Effector memory CD4-positive, alpha-beta T cell (primary cell): ENCODE measurements at places on chromosomes 6 and 20.

- no peak for DNase-seq
These were observed 21.9 kb downstream of the NEDD9 start for GRCh38 chr6:11210386-11211138.

GRCh38 chr6:84916704-84917103, 152.3 kb upstream of the TBX18 start:
- no peak for DNase-seq

DNA sequence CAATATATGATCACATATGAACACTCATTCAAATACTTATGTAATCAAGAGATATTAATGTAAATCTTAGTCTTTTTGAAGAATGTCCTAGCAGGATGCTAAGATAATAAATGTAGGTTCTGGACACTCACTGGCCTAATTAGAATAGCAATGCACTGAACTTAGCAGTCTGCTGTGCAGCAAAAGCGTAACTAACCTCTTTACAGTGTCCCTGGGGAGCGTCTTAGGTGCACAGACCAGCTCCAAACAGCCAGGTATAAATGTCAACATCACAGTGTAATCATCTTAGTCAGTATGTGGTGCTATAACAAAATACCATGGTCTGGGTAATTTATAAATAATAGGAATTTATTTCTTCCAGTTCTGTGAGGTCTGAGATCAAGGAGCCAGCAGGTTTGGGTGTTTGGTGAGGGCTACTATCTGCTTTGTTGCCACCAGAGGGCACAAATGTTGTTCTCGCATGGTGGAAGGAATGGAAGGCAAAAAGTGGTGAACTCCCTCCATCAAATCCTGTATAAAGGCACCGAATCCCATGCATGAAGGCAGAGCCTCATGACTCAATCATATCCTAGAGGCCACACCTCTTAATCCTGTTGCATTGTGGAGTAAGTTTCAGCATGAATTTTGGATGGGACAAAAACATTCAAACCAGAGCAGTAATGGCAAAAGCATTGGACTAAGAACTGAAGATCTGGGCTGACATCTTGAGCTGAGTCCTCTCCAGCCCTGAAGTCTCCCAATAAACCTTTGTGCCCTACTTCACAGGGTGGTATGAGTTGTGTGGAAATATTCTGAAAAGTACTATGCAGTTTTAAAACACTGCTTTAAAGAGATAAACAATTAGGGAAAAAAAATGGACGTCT, 41.8 kb upstream of the FOXO3 start:
- no peak for DNase-seq

- no peak for DNase-seq
These were observed 8.9 kb upstream of the SNAP91 start for GRCh38 chr6:83717809-83718208.

DNA sequence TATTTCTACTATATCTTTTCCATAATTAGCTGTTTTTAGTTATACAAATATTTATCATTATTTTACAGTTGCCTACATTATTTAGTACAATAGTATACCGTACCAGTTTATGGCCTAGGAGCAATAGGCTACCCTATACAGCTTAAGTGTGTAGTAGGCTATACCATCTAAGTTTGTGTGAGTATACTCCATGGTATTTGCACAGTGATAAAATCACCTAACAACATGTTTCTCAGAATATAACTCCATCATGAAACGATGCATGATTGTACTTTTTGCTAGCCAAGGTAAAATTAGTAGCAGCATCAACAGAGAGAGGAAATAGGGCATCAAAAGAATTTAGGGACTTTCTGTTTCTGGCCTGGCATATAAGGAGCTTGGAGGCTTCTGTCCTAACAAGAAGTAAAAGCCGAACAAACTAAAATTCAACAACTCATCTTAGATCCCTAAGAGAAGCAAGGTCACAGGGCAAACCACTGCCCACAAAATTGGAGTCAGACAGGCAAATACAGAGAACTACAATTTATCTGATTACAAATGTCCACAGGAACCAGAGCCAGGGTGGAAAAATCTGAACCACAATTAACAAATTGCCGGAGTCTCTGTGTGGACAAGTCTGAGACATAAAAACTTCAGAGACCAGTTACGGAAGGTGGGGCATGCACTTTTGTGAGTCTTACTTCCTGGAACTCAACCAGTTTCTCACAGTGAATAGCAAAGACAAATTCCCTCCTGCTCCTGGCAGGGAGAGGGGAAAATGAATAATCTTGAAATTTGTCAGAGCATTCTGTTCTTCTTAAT, 671.4 kb downstream of the RFPL4B start:
- no peak for DNase-seq

GRCh38 chr6:30877419-30878262, 6.7 kb upstream of the DDR1 start:
- DNase-seq = peak; percentile 47

GRCh38 chr6:13478525-13478966, 8.9 kb downstream of the GFOD1 start:
- DNase-seq = no peak

DNA sequence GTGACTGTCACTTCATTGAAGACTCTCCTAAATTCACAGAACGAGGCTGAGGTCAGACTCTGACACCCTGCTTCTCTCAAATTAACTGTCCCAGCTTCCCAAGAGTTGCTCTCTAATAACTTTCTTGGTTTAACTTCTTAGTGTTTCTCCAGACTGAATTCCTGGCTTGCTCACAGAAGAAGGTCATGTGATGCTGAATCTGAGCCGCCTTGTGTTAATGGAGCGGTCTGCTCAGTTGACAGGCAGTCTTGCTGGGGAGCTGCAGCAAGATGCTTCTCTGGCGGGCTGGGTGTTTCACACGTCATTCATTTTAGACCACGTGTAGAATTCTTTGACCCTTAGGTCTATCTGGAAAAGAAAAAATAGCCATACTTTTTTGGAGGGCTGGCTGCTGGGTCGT, 107.3 kb downstream of the FOXO3 start:
- DNase-seq = no peak

GRCh38 chr20:34299556-34300255, 3.4 kb downstream of the AHCY start:
- no peak for DNase-seq

DNA sequence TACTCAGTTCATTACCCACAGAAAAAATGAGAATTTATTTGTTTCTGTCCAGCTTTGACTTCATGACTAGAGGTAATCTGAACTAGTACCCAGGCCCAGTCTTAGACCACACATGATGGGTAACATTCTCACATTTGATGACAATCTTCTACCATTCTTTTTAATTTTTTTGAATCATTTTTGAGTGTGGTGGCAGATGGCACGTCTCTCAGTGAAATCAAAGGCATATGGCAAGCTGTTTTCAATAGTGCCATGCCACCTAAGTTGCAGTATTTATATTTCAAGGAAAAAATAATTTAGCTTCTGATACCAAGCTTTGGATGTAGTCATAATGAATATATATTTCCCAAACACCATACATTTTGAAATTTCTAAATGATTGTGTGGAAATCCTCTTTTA, 88.8 kb upstream of the HS3ST5 start:
- no peak for DNase-seq

DNA sequence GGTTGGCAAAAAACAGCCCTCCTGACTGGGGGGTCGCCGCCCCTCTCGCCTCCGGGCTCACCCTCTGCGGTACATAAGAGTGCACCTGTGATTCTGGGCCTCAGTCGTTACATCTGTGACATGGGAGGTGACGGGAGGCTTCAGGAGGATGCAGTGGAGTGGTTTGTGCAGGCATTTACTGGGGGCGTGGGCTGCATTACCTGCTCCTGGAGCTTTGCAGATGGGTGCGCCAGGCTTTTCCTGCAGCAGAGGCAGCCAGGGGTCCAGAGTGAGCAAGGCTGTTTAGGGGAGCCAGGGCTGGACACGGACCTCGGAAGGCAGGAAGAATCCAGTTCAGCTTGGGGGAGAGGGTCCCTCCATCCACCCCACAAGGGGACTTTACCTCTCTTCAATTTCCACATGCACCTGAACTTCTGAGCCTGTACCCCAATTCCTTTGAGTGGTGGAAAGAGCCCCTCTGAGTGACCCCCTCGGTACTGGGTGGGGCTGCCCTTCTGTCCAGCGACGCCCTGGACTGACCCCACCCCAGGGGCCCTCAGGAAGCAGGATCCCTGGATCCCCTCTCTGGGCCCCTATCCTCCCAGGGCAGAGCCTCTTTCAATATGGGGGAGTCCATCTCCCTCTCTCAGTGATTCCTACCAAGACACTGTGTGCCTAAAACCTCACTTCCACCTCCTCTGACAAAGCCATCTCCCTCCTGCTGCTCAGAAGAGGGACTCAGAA, 134.0 kb downstream of the TAF4 start:
- DNase-seq = no peak

GRCh38 chr6:157110607-157111006, 212.7 kb downstream of the TMEM242 start:
- DNase-seq = no peak

GRCh38 chr20:11919581-11919980, 1.9 kb downstream of the BTBD3 start:
- no peak for DNase-seq

DNA sequence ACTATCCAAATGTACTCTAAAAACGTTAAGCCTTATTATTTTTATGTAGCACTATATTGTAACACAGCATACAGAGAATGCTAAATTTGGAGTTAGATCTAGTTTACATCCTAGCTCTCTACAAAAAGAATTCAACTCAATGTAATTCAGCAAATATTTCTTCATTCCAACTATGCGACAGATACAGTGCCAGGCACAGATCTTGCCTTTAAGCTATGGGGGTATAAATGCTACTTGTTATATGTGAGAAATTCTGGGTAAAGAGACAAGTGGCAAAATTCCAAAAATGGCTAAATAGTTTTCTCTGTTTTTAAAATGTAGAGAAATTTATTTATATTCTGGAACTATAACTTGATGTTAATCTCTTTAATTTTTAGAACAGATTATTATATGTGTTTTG, 63.2 kb downstream of the SEL1L2 start:
- DNase-seq = no peak

DNA sequence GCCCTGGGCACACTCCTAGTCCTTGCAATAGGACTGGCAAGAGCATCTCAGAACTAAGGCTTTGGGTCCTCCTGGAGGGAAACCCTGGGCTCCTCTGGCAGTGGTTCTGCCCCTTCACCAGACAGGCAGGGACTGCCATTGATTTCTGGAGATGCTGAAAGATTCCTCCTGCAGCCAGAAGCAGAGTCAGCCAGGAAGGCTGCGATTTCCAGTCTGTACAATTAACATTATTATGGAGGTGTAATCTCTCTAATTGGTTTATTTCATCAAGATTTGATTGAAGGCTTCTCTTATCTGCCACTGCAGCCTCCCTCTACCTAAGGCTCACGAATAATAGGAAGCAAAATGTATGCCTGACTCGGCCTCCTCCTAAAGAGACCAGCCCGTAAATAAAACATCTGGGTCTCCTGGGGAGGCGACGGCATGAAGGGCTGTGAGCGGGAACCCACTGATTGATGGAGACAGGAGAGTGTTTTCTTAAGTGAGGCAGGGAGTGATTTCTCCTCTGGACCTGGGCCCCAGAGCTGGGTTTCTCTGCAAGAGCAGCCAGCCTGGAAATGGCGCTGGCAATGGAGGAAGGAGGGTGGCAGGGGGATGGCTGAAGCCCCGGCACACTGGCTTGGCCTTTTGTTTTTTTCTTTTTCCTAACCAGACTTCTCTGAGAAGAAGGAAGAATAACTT, 689.6 kb downstream of the DHX35 start:
- DNase-seq = no peak

DNA sequence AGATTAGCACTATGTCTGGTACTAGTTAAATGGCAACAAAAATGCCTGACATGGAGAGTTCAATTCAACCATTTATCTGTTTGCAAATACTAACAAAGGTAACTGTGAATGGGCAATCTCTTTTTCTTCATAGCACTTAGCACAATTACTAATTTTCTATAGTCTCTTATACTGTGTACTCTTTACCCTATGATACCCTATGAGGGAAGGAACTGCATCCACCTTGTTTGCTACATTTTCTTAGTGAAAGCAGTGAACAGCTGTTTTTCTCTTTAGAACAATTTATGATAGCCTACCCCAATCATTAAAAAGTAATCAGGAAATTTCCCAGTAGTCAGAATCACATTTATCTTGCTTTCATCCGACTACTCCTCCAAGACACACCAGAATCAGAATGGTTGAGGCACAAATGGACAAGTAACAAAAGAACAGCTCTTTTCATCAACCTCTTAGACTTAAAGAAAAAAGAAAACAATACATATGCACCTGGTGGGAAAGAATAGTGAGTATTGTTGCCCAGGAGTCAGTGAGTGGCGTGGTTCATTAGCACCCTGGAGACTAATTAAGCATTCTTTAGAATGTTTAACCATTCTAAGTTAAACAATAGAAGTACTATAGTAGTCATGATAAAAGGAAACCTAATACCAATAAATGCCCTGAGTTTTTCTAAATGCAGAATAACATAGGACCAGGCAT, 16.7 kb downstream of the ZNF292 start:
- no peak for DNase-seq

DNA sequence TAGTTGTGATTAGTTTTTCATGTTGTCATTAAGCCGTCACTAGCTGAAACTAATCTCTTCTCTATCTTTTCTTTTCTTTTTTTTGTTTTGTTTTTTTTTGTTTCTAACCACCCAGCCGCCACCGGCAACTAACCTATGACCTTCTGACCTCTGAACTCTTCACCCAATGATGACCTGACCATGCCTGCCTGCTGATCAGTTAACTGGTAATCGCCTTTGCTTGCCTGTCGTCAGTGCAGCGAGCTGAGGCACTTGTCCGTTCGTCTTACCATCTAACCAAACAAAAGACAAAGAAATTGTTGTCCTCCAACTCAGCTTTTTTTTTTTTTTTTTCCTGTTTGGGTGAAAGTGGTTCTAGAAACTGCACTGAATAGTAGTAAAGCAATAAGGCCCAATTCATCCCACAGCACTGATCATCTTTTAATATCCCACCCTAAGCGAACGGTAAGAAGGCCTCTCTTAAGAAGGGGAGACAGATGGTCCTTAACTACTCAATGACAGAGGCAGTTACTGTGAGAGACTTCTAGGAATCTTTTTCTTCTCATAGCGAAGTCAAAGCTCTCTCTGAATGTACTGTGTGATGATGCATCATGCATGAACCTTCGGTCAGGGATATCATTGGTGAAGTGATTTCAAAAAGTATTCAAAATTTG, 156.2 kb downstream of the QKI start:
- DNase-seq = no peak

DNA sequence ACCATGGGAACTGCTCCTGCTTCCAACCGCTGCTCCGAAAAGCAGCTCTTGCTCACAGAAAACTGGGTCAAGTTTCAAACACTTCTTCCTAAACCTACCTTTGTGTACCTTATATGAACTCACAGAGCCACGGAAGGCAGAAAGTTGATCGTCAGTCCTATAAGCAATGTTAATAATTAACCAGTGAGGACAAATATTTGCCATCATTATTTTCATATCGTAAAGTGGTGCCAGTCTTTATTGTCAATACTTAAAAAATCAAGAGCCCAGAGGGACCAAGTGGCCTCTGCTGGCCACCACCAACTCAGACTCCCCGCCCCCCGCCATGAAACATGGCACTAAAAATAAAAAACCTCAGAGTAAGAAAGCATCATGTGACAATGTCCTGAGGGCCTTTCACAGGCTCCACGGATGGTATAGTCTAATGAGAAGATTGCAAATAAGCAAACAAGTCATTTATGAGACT, 9.1 kb upstream of the PBOV1 start:
- no peak for DNase-seq
